ENCODE measurements at places on chromosomes 1 and 21. TPM values are rescaled to one million over a fixed set of nuclear protein-coding genes. Genes with fewer than 3 reads are reported as not detected.

ITLN1 gene
- total RNA-seq, result not detected

FHAD1 gene
- total RNA-seq, result 0.23 TPM

DNA sequence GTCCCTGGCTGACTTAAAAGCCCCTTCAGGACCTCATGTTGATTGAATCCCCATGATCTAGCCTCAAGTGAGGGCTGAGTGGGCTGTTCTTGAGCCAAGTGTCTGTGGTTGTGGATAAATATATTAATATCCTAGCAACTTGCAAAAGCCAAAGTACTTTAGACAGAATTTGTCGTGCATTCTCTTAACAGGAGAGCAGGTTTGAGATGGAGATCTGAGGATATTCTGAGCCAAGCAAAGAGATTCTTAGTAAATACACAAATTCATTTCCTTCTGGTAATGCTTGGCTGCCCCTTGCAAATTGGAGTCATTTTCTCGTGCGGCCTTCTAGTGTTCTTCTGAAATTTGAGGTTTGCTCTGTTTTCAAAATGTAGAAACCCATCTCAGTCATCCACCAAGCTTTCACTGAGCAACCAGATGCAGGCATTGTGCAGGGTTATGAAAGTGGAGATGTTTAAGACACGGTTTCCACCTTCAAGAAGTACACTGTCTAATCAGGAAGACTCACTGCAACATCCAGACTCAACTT is 242.1 kb upstream of the JUN start:
- no peak for DNase-seq

- DNase-seq, result no peak
These were observed 203.3 kb upstream of the IVNS1ABP start for GRCh38 chr1:185520188-185520920.

DNA sequence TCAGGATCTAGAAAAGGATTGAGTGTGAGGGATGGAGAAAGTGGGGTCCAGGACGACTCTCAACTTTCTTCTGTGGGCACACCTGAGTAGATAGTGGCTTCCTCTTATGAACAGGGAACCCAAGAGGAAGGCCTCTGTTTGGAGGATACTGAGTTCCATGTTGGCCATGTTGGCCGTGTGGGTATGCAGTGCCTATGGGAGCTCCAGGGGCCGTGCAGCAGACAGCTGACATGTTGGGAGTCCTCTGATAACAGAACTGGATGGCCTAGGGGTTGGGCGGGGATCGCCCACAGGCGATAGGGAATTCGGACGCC is 43.0 kb downstream of the TMEM53 start:
- DNase-seq, result no peak

DNA sequence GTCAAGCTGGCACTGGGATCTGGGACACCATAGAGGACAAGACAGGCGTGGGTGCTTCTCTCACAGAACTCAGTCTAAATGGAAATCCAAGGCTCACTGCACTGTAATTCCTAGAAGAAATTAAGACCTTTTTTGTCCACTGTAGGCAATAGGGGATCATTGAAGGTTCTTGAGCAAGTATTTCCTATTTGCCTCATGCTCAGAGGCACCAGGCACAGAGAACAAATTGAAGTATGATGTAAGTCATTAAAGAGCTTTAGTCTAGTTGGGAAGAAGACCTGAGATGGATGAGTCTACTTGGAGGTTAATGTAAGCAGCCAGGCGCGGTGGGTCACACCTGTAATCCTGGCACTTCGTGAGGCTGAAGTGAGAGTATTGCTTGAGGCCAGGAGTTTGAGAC is 34.6 kb downstream of the EIF2D start:
- DNase-seq, result no peak

SELL gene
- 0.31 TPM for total RNA-seq

- DNase-seq, result no peak
These were observed 297.4 kb downstream of the TM2D1 start for GRCh38 chr1:61427510-61427909.

GRCh38 chr1:52032124-52032784 is 1.4 kb downstream of the KTI12 start:
- DNase-seq, result no peak

- no peak for DNase-seq
These were observed 182.1 kb downstream of the ETS2 start for GRCh38 chr21:38987633-38988508.

All from Panc1 (cell line).